ENCODE measurements at places on chromosomes 16 and 17.
A peak's percentile ranks its signal among the peaks of the same experiment; 100 is the strongest.

DNA sequence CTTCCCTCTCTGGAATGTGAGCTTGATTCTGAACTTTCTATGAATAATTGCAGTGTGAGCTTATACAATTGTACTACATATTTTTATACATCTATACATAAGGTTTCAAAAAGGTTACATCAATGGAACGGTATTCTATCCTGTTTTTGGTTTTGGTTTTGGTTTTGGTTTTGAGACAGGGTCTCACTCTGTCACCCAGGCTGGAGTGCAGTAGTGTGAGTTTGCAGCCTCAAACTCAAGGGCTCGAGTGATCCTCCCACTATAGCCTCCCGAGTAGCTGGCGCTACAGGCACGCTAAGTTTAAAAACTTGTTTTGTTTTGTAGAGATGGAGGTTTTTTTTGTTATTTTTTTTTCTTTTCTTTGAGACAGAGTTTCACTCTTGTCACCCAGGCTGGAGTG lies 1.1 kb downstream of the CTRB1 start:
- peak; percentile 92 for ATAC-seq

GRCh38 chr17:6514371-6514770 lies 42.0 kb downstream of the PITPNM3 start:
- ATAC-seq: no peak

DNA sequence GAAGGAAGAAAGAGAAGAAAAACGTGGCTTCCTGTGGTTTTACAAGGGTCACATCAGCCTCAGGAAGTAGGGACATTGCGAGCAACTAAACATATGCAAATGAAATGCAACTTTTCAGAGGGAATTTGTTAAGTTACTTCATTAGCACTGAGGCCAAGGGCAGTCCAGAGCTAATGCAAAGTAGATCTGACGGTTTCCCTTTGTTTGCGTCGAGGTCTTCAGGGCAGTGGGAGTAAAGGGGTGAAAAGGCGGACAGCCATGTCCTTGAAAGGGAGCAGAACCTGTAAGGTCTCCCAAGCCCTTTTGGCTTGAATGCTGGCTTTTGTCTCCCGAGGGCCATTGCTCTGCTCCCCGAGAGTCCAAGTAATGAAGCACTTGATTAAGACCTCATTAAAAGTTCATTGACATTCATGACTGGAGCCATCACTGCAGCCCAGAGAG lies 85.0 kb downstream of the PMP22 start:
- ATAC-seq: no peak

- no peak for ATAC-seq
These were observed 11.9 kb downstream of the SBK1 start for GRCh38 chr16:28304214-28304613.

- ATAC-seq: no peak
These were observed 14.2 kb upstream of the TEKT5 start for GRCh38 chr16:10708969-10709368.

DNA sequence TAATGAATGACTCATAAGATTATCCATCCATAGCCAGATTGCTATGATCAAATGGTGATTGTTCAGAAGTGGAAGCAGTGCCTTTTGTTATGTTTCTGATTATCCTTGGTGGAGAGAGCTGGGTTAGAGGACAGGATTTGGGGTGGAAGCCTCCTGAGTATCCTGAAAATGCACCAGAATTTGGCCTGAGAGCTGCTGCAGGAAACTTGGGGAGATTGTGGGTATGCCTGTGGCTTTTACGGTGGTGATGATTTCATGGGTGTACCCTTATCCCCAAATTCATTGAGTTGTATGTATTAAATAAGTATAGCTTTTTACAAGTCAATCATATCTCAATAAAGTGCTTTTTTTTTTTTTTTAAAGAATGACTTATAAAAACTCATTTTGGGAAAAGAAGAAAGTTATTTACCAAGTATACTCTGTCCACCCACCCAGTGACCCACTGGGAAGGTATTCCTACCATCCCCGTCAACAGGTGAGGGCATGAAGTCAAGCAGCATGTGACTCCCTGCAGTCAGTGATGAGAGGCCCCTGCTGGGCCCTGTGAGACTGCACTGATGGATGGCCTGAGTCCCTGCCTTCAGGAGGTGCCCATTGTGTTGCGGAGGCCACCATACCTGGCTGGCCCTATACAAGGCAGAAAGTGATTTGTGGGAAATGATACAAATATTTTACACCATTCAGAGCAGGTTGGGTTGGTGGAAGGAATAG lies 28.4 kb downstream of the NKD1 start:
- no peak for ATAC-seq
